A549 (cell line): ENCODE measurements at places on chromosomes 4 and X. TPM values are rescaled to one million over a fixed set of nuclear protein-coding genes. Genes with fewer than 3 reads are reported as not detected.

DNA sequence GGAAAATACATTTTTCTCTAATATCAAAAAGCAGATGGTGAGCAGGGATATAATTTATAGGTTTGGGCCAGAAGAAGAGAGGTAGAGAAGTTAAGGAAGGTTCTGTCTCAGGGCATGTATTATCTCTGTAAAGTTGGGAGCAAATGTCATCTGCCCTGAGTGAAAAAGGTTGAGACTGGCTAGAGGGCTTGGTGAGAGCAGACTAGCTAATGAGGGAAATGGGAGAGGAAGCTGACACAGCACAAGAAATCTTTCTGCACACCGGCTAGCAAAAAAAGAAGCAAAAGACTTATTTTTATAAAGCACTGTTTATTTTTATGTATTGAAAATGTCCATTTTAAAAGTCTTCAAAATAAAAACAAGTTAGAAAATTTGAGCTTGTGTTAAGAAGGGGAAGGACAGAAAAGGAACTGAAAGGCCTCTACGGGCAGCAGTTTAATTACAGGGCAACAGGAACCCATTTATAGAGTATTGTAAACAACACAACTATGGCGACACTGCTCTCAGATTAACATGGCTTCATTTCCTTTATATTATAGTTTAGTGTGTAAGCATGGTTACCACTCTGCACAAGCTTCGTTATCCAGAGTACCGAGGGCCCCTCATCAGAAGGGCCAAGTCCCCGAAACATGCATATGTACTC is 17.4 kb downstream of the CD40LG start:
- no peak for DNase-seq

GRCh38 chr4:1351854-1352566 is 5.0 kb downstream of the UVSSA start:
- DNase-seq: peak; percentile 58

GRCh38 chr4:148434075-148434773 is 8.0 kb downstream of the NR3C2 start:
- DNase-seq: no peak

Gene TIGD4
- 0.30 to 0.38 TPM (median 0.33 TPM) in 3 replicates for polyA plus RNA-seq

Gene F8A2
- polyA plus RNA-seq: not detected in 3 replicates

Gene NOCT
- 5.3 to 7.5 TPM (median 6.0 TPM) in 3 replicates for polyA plus RNA-seq
